ENCODE measurements at places on chromosomes 1 and 21.

- no peak for DNase-seq
These were observed 9.8 kb upstream of the IRF2BP2 start for GRCh38 chr1:234619794-234620247.

DNA sequence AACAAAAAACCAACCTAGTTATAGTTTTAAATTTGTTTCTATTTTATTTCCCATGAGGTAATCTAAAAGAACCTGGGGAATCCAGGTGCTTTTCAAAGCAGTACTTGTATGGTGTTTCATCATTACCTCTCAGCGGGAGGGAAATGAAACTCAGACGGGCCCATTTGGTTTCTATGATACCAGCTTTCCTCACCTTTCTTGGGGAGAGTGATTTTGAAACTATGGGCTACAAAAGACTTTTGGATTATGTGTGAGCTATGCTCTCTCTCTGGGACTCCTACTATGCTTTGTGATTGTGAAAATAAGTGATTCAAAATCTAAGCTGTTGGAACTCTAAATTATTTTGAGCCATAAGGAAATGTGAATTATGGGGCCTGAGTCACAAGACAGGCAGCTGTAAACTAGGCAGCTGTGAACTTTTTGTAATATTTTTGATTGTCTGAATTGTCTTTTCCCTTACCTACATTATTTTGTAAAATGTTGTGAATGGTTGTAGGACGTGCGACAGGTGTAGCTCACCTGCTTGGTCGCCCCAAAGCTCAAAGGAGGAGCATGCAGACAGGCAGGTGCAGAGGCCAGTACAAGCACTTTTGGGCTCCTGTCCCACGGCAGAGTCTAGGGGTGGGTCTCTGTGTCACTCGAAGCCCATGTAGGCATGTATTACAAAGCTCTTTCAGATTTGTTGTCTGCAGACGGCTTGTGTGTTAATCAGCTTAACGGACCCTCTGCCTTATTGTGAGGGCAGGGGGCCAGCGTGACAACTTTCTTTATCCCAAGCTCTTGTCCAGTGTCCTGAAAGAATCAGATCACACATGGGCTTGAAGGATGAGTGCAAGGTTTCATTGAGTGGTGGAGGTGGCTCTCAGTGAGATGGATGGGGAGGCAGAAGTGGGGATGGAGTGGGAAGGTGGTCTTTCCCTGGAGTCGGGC lies 64.8 kb upstream of the BACH1 start:
- DNase-seq: no peak

GRCh38 chr1:150561254-150561973 lies 12.2 kb downstream of the ADAMTSL4 start:
- DNase-seq: peak; percentile 96

GRCh38 chr1:100461222-100461621 lies 76.7 kb upstream of the GPR88 start:
- DNase-seq: no peak

- no peak for DNase-seq
These were observed 427 bp downstream of the AKR7A2 start for GRCh38 chr1:19311503-19311930.

DNA sequence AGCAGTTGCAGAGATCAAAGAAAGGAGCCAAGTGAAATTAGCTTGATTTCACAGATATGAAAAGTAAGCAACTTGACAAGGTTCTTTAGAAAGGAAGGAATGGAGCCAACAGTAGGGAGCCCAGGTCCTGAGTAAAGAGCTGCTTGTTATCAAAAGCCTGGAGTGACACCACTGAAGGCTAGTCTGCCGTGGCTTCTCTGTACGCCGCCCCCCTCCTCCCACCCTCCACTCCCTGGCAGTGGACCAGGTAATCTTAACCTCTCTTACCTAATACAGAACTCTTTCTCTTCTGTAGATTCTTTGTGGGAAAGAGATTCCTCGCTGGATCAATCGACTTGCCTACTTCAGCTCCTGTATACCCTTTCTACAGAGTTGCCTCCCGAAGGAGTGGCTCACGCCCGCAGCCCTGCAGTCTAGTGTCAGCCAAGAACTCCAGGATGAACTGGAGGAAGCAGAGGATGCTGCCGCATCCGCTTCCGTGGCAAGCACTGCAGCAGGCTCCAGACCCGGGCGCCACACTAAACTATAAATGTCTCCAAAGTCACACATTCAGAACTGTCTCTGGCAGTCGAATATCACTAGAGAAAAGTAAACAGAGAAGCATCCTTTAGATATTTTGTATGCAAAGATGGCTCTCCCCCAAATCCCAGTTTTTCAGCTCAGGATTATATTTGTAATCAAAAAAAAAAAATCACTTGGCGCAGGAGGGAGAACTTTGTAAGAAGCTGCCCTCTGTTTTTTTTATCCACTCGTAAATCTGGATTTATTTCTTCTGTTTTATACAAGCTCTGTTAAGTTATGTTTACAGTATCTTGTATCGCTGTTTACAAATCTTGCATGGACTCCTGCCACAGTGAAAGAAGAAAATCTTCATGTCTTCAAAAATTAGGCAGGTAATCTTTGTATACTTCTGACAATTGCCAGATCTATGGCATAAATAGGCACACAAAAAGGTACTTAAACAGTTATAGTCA lies 52.6 kb downstream of the DESI2 start:
- no peak for DNase-seq

DNA sequence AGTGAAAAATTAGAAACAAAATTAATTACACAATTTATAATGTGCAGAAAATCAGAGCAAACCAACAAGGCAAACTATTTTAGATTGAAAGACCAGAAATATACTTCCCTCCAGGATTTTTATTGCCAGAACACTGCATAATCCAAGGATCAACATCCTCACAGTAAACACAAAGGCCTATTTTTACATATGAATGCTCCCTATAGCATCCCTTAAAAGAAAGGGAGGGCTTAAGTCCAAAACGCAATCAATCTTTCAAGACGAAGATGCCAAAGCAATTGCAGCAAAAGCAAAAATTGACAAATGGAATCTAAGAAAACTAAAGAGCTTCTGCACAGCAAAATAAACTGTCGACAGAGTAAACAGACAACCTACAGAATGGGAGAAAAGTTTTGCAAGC lies 18.6 kb upstream of the CHIA start:
- no peak for DNase-seq

DNA sequence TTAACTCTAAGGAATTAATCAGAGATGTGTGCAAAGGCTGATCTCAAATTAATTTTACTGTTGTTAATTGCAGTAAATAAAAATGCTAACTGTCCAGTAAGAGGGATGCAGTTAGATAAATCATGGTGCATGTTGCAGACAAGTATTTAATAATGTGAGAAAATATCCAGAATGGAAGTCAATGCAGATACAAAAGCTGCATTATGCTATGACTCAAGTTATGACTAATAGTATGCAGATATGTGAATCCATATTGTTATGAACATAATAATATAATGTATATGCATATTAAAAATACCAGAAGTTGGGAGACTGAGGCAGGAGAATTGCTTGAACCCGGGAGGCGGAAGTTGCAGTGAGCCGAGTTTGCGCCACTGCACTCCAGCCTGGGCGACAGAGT lies 21.4 kb downstream of the RNASEL start:
- DNase-seq: no peak

DNA sequence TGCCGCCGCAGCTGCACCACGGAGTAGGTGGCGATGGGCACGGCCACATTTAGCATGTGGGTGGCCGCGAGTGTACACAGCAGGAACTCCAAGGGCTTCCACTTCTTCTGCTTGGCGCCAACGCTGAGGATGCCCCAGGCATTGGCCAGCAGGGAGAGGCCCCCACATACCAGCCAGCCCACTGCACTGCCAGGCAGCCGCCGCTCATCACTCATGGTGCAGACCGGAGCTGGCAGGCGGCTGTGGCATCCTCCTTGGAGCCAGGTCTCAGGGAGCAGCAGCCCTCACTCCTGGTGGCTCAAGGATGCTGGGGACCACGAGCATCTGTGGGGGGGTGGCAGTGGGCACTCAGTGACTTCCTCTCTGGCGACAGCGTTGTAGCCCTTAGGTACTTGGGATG lies 6.2 kb downstream of the GPR153 start:
- no peak for DNase-seq

DNA sequence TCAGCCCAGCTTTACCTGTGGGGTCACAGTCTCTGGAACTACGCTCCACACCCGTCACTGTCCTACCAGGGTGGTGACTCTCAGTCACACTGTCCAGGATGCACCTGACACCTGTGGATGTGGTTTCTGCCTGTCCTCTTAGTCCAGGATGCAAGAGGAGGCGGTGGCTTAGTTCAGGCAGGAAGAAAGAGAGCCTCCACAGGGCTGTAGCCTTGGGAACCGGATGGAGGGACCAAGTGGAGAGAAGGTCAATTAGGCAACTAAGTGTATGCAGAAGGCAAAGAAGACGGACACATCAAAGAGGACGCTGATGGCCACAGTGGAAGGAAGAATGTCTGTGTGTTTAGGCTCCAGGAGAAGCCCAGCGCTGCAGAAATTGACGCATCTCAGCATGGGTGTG lies 153.9 kb upstream of the IRF2BP2 start:
- no peak for DNase-seq

DNA sequence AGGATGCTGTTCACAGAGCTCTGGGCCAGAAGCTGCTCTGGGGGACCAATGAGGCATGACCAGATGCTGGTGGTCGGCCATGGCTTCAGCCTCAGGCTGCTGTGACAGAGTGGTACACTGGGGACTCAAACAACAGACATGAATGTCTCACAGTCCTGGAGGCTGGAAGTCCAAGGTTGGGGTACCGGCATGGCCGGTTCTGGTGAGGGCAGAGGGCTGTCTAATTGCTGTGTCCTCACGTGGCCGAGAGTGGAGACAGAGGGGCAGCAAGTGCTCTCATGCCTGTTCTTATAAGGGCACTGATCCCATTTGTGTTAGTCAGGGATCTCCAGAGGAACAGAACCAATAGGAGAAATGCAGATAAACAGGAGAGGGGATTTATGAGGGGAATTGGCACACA lies 253.5 kb upstream of the C1orf174 start:
- DNase-seq: no peak

DNA sequence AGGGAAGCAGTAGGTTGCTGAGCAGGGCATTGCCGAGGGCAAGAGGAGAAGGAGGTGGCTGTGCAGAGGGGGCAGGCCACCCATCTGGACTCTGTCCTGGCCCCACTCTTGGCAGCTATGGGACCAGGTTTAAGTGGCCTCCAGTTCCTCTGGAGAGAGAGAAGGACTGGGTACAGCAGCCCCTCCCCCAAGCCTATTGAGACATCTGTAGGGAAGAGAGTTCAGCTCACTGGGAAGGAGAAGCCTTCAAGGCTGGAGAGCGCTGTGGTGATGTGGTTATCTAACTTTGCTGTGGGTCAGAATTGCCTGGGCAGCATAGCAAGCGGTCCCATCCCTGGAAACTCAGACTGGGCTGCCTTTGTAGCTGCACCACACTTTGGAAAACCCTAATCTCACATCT lies 93.9 kb downstream of the KCNJ15 start:
- DNase-seq: no peak

DNA sequence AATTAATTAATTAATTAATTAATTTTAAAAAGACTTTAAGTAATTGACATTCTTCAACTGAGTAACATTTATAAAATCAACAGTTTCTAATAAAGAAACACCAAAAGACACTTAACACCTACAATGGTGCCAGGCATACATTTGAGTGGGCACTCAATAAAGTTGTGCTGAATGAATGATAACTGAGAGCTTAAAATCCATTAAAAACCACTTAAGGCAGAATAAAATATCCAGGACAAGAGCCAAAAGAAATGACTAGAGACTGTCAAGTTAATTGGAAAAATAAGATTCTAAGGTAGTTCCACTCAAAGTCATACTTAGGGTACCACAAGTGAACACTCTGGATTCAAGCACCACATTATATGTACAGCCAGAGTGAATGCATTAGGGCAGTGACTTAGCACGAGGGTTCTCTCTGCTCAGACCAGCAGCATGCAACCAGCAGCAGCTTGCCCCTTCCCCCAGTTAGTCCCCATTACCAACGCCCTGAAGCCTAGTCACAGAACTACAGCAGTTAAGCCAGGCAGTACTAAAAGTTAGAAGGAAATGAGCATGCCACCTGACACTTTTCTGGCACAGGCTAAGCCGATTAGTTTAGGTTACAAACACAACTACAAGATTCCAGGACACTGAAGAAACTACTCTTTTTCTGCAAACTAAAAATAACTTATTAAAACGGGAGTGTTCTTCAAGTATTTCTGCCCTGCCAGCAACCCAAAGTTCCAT lies 46.5 kb downstream of the LUZP1 start:
- no peak for DNase-seq

GRCh38 chr1:111909030-111909429 lies 80.4 kb downstream of the KCND3 start:
- no peak for DNase-seq

DNA sequence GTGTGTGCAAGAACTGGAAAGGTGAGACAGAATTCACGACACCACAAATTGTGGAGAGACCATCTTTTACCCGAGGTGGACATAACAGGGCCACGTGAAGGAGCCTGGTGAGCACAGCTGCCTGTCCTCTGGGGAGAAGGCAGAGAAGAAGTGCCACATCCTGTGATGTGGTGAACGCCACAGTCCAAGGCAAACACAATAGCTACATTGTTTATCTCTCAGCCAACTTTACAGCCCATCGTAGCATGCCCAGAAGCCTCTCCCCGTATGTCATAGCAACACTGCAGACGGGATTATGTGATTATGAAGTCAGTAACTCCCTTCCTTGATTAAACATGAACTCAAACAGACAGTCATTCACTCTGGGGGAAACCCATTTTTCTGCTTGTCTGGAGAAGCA lies 612.2 kb downstream of the SMYD3 start:
- DNase-seq: no peak

DNA sequence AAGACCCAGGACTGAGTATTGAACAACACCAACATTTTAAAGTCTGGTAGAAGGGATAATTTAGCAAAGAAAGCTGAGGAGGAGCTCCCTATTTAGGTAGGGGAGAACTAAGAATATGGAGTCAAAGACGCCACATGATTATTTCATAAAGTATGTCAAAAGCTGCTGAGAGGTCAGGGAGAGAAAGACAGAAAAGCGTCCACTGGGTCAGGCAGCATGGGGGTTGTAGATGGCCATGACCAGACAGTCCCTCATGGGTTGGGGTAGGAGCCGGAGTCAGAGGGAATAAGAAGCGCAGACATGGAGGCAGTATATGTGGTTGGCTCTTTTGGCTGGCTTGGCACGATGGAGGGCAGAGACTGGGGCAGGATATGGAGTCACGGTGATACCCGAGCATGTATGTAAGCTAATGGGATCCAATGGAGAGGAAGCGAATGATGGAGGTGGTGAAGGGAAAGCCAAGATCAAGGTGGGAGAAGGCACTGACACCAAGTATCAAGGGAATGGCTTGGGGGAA lies 4.8 kb downstream of the C1orf115 start:
- DNase-seq: no peak

DNA sequence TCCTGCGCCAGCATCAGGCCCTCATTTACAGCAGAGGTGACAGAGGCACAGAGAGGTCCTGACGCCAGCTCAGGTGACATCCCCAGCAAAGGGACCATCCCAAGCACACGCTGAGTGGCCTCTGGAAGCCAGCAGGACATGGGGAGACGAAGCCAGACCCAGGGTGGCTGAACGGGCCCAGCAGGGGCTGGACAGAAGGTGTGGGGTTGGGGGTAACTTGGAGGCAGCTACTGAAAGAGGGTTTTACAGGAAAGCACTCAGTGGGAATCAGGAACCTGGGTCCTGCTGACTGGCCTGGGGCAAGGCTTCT lies 1.6 kb upstream of the ARHGEF16 start:
- DNase-seq: no peak
